Fibroblast of skin of abdomen (primary cell): ENCODE measurements at places on chromosomes 1 and 21.

DNA sequence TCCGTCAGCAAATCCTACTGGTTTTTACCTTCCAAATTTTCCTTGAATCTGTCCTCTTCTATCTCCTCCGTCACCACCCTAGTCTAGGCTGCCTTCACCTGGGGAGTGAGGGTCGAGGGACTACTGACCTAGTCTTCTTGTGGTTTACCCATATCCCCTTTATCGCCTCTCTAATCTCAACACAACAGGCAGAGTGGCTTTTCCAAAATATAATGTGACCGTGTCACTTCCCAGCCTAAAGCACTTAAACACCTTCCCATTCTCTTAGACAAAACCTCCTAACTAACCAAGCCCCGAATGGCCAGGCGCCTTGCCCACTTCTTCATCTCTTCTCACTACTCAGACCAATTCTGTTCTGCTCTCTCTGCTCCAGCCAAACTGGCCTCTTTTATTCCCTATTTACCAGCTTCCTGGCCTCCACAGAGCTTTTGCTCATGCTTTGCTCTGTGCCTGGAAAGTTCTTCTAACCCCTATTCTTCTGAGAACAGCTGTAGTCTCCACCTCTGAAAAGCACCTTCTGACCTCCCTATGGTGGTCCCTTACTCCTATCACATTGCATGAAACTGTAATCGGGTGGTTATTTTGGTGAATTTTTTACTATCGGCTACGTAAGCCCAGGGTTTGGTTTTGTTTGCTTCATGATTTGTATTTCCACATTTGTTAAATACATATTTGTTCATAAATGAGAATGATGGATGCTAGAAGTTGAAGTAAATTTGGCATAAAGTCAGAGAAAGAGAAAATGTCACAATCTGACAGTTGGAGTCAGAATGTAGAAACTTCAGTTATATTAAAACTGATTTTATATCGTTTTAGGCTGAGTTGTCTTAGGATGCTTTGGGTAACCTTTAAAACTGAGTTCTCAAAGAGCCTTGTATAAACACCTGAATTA is 1.2 kb upstream of the NBPF1 start:
- DNase-seq: no peak

GRCh38 chr1:156885314-156885713 is 8.2 kb upstream of the PEAR1 start:
- no peak for DNase-seq

DNA sequence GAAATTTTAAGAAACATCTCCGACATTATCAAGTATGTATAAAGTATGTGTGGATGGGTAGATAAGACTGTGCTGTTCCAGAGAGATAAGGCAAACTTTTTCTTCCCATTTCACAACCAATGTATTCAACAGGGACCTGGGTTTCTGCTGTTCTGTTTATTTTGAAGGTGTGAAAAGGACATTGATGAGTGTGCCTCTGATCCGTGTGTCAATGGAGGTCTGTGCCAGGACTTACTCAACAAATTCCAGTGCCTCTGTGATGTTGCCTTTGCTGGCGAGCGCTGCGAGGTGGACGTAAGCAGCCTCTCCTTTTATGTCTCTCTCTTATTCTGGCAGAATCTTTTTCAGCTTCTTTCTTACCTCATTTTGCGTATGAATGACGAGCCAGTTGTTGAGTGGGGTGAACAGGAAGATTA is 174.0 kb downstream of the CRB1 start:
- peak; percentile 72 for DNase-seq

GRCh38 chr1:97853221-97853620 is 67.6 kb downstream of the DPYD start:
- no peak for DNase-seq

DNA sequence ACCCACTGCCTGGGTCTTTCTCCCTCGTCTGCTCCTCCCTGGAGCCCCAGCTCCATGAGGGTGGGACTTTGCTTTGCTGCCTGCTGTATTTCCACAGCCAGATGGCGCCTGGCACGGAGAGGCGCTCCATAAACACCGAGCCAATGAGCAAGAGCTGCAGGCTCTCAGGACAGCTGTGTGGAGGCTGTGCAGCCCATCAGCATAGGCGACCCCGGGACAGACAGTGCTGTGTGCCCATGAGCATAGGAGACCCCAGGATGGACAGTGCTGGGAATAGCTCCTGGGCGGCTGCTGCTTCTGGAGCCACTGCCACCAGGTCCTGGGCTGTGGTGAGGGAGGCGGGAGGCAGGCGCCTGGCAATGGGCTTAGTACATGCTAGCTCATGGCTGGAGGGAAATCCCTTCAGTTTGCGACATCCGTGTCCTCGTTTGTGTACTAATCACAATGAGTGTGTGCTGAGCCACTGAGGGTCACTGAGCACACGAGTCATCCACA is 29.2 kb downstream of the CEP104 start:
- no peak for DNase-seq

- DNase-seq: no peak
Observed at GRCh38 chr1:182890927-182891610, 51.9 kb downstream of the DHX9 start.

GRCh38 chr1:228358764-228359612 is 47.6 kb downstream of the TRIM11 start:
- DNase-seq: no peak

GRCh38 chr1:205612104-205612503 is 19.7 kb downstream of the ELK4 start:
- DNase-seq: no peak

DNA sequence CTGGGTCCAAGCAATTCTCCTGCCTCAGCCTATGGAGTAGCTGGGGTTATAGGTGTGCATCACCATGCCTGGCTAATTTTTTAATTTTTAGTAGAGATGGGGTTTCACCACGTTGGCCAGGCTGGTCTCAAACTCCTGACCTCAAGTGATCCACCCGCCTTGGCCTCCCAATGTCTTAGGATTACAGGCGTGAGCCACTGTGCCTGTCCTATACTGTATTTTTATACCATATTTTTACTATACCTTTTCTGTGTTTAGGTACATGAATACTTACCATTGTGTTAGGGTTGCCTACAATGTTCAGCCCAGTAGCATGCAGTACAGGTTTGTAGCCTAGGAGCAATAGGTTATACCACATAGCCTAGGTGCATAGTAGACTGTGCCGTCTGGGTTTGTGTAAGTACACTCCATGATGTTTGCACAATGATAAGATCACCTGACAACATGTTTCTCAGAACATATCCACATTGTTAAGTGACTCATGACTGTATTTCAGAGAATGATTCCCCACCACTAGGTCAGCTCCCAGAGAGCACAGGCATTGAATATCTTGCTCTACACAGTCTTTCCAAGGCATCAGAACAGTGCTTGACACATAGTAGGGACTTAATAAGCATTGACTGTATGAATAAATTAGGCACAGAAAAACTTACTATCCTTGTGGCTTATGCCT is 6.0 kb upstream of the CITED4 start:
- DNase-seq: peak; percentile 41

GRCh38 chr1:234331507-234331906 is 41.7 kb upstream of the COA6 start:
- peak; percentile 6 for DNase-seq

DNA sequence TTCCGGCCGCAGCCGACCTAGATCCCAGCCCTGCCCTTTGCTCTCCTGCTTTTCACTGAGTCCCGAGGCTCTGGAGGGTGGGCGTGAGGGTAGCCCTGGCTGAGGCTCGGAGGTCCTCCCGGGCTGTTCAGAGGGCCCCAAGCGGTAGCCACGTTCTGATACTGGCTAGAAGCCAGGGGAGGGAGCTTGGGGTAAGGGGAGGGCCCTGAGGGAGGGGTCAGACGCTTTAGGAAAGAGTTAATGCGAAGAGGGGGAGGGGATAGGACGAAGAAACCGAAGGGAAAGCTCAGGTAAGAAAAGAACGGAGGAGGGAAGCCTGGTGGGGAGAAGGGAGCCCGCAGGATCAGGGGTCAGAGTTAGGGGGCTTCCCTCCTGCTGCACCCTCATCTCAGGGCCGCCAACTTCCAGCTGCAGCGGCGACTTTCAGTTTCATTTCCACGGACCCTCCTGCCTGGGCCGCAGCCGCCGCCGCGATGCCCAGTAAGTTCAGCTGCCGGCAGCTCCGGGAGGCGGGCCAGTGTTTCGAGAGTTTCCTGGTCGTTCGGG is at the start of gene MOV10:
Gene MOV10, plus strand, starts transcription at position 220 of the 546 bp plus-strand sequence. Its CDS starts 254 bp downstream, at position 474.
- DNase-seq: peak; percentile 82

DNA sequence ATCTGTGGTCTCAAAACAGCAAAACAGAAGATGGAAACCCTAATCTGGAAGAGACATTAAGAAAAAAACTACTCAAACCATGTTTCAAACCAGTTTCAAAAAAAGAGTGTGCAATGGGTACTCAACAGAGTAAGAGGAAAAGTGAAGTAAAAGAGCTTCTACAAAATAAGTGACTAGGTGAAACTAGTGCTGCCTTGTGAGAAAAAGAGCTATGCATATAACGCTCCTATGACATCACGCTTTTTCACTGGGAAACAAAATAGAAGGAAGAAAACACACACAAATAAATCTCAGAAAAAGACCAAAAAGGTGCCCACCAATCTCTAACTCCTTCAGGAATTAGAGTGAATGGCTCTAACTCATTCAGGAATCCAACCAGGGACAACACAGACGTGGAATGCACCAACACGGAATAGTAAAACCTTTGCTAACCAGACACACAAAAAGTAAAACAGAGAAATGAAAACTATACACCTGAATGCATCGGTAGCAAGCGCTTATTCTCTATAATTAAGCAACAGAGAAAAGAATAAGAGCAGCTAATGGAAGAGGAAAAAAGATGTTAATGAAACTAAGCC is 1.3 kb downstream of the FOXJ3 start:
- DNase-seq: no peak

- DNase-seq: no peak
Observed at GRCh38 chr1:203589171-203589570, 37.5 kb upstream of the ATP2B4 start.

DNA sequence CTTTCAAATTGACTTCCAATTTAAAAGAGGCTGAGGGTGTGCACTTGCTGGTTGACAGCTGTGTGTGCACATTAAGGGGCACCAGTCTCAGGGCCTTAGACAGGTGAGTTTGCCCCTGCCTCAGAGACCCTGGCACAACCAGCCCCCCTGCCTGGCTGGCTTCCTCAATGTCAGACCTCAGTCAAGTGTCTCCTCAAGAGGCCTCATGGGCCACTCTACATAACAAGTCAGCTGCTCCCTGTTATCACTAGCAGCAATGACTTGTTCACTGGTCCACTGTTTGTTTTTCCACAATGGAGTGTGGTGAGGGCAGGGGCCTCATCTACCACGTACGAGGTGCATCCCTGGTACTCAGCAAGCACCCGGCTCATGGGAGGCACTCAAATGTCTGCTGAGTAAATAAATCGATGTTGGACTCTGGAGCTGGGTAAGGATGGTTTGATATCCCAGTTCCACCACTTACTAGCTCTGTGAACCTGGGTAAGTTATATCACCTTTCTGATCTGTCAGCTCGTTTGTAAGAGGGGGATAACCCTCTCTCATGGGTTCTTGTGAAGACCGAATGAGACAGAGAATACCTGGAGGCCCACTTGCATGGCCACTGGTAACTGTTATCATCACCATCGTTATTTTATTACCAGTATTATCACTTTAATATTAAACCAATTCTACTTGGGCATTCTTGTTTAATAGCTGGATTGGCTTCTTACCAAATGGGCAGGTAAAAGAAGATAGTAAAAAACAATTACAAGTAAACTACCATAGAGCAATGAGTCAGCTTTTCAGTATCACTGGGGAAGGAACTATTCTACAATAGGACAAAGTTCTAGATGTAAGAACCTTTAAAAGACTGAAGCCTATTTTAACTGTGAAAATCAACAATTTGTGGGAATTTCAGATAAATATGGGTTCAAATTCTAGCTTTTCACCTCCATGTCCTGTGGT is 64.6 kb downstream of the SLC66A1 start:
- no peak for DNase-seq

GRCh38 chr1:150280138-150280707 is 2.1 kb upstream of the CIART start:
- no peak for DNase-seq

GRCh38 chr1:101205457-101205856 is 31.4 kb upstream of the S1PR1 start:
- DNase-seq: no peak

- DNase-seq: no peak
Observed at GRCh38 chr1:86699186-86699585, 5.2 kb upstream of the SH3GLB1 start.

DNA sequence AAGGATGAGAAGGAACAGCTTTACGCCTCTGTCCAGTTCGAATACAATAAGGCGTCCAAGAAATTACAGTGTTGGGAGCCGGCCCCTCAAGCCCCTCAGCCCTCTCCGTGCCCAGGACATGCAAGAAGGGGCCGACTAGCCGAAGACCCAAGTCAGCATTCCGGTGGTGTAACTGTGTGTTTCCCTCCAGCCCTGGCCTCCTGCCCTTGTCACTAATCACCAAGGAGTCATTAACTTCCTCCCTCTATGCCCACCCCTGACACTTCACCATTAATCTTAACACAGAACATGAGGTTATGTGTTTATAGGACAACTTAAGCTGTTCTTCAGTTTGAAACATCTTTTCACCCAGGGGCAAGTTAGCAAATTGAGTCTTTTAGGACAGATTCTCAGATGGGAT is 16.4 kb upstream of the C4BPB start:
- DNase-seq: no peak

DNA sequence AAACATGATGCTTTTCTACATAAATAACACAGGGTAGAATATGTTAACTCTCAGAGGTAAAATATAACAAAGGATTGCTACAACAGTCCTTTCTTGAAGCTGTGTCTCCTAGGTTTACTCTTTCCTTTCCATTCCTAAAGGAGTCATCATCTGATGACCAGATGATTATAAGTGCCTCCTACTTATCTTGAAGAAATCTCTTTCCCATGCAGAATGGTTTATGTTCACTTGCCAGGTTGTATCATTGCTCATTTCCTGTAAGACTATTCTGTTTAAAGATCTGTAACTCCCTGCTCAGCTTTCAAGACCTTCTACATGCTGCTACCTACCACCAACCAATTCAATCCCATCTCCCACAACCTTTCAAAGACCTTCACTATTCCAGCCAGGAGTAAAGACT is 51.5 kb upstream of the PTCH2 start:
- peak; percentile 63 for DNase-seq

DNA sequence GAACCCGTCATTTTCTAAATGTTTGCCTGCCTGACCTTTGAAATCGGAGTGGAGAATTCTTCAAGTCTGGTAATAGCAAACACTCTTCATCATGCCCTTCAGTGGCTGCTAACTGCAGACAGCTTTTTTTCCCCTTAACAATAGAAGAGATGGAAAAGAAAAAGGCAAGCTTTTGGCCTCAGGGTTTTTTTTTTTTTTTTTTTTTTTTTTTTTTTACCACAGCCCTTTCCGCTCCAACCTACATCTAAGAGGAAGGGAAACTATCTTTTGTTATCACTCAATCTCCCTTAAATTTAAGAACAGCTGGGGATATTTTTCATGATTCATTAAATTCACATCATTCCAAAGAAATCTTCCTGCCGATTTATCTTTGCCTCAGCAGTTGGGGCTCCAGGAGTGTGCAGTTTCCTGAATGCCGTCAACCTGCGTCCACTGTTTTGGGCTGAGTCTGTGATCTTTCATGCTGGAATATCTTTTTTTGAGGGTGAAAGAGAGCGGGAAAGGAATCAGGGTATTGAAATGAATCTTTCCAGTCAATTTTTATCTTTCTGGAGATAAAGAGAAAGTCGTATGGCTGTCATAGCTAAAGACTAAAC is 144.5 kb upstream of the SMYD2 start:
- peak; percentile 41 for DNase-seq

GRCh38 chr1:118914379-118915161 is 73.6 kb downstream of the TBX15 start:
- no peak for DNase-seq

- DNase-seq: no peak
Observed at GRCh38 chr1:224782281-224783000, 147.0 kb upstream of the DNAH14 start.

GRCh38 chr1:168243198-168243597 is 17.4 kb downstream of the SFT2D2 start:
- DNase-seq: no peak
